ENCODE measurements at places on chromosomes 3 and 15.

GRCh38 chr3:50215529-50215928 is 10.5 kb downstream of the SLC38A3 start:
- DNase-seq: no peak

DNA sequence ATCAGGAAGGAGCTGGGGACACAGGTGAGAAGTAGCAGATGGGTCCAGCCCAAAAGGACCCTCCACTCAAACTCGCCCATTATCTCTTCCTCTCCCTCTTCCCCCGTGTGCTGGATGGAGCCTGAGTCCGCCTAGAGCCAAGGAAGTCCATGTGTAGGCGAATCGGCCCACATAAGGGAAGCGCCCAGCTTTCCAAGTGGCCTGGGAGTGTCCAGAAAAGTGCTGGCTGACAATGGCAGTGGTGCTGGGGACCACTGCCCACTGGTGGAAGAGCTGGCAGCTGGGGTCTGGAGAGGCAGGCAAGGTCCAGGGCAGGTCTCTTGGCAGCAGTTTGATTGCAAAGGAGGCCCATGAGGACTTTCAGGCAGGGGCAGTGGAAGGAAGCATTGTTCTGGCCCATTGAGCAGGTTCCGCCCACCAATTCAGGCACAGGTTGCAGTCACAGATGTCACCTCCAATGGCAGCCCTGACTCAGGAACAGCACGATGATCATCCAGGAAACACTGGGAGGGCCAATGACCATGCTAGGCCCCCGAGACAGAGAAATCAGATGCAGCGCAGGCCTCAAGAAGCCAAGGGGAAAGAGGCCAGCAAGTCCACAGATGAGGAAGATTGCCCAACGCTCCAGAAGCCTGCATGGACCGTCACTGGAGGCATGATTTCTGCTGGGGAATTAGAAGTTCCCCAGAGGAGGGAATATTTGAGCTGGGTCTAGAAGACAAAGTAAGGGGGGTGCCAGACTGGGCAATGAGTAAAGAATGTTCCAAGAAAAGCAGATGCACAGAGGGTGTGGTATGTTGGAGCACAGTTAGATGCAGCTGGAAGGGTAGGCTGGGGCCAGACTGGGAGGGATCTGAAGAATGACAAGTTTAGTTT is 3.0 kb downstream of the MFGE8 start:
- DNase-seq: no peak

DNA sequence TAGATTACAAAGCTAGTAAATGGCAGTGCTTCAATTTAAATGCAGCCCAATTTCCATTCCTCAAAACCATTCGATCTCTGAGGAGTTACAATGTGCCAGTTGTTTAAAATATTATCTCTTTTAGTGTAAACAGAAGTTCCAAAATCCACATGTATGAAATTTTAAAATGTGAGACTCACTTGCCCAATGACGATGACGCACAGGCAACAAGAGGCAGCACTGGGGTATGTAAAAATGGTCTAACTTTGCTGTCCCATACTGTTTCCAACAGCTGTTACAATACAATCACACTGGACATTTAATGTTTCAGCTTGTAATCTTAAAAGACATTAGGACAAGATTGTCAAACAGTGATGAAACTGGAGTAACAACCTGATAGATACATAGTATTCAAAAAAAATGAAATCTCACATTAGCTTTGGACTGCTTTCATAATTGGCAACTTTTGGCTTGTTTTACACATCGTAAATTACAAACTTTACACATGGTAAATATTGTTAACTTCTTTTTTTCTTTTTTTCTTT is 12.2 kb downstream of the SLTM start:
- DNase-seq: no peak

DNA sequence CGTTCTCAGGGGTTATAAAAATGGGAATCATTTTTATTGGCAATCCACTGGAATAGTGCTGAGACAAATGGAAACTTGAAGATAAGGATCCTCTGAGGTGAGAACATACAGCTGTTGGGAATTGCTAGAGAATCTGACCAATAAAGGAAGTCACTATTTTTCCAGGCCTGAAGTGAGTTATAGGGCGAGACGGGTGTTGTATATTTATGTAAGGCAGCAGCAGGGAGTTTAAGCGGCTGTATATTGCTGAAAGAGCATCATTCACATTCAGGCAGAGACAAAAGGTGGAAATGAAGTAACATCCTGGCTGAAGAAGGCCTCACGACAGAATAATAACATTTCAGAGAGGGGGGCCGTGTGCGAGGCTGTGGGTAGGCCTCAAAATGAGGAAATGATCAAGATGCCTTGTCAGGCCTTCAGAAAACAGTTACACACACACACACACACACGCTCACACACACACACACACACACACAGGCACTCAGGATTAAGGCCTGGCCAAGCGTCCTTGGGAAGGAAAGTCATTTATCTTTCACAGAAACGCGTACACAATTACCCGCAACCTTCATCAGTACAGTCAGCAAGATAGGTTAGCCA is 964.9 kb upstream of the NR2F2 start:
- peak; percentile 61 for DNase-seq

GRCh38 chr3:157148196-157148889 is 11.6 kb downstream of the CCNL1 start:
- no peak for DNase-seq

DNA sequence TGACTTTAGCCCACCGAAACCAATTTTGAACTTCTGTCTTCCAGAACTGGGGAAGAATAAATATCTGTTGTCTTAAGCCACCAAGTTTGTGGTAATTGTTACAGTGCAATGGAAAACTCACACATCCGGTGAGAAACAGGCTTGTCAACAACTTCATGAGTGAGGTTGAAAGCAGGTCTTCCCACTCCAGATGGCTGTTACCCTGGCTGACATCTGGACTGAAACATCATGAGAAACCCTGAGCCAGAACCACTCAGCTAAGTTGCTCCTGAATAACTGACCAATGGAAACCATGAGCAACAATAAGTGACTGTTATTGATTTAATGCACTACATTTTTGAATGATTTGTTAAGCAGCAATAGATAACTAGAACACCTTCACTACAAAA is 10.3 kb downstream of the ACSBG1 start:
- DNase-seq: no peak

- no peak for DNase-seq
These were observed 5.0 kb downstream of the CD47 start for GRCh38 chr3:108085810-108086350.

DNA sequence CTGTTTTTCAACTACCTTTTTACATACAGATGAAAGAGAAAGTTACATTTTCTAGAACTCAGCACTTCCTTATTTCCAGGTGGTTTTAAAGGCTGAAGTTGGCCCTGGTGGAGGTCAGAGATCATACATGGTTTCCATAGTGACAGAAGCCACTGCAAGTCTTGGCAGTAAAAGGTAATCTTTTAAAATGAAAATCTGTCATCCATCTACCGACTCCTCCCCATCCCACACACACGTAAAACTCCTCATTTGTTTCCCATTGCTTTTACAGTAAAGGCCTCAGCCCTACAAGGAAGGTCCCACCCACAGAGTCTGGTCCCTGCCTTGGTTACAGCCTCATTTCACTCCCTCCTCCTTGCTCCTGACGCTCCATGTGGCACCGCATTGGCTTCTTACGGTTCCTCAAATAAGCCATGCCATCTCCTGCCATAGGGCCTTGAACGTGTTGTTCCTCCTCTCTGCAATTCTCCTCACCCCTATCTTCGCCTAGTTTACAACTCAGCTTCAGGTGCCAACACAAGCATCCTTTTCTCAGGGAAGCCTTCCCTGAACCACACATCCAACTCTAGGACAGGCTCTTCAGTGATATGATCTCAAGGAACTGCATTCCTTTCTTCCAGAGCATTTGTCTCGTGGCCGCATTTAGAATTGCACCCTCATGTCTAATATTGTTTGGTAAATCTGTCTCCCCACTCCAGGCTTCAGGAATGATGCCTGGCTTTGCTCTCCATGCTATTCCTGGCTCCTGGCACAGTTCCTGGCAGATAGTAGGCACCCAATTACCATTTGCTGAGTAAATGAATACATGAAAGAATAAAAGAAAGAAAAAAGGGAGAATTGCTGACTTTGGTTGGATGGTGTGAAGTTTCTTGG is 2.6 kb downstream of the CYP19A1 start:
- no peak for DNase-seq

GRCh38 chr3:24100696-24101402 is 155.8 kb downstream of the NR1D2 start:
- no peak for DNase-seq

DNA sequence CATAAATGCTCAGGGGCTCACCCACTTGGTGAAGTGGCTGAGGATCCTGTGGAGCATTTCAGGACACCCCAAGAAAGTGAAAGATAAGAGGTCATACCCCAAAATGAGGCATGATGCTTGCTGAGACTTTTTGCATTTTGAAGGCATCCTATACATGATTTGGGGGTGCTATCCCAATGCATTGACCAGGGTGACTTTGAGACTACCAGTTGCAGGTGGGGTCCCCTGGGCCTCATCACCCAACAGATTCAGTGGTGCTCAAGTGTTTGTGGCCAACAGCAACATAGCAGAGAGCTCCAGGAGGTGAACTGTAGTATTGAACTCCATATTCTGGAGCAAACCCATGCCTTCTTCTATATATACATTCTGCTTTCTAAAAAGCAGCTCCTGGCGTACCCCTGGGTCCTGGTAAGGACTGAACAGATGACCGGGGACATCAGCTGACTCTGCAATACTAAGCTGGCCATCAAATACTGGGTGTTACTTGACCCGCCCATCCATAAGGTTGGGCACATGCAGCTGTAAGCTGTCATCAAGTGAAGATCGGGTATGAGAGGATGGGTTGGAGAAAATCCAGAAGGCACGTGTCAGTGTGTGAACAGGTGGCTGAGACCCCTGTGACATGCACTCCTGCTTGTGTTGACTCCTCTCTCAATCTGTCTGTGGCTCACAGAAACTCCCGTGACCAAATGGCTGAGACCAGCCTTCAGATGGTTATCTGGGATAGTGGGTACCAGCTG is 143.3 kb downstream of the KLF13 start:
- DNase-seq: no peak

- DNase-seq: no peak
These were observed 507.0 kb downstream of the FOXP1 start for GRCh38 chr3:71076361-71077002.

- no peak for DNase-seq
These were observed 71.0 kb downstream of the NTRK3 start for GRCh38 chr15:88185584-88185983.

DNA sequence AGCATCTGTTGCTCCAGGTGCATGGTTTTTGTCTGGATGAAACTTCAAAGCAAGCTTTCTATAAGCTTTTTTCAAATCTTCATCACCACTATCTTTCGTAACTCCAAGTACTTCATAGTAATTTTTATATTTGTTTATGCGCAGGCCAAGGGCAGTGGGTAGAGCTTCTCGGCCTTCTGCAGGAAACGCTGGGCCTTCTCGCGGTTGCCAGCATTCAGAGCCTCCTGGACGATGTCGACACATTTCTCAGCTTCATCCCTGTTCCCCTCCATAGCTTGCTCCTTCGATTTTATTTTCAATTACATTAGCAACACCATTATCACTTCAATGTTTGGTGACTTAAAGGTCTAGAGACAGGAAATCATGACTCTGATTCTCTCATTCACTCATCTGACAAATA is 20.2 kb downstream of the DENND4A start:
- DNase-seq: no peak

DNA sequence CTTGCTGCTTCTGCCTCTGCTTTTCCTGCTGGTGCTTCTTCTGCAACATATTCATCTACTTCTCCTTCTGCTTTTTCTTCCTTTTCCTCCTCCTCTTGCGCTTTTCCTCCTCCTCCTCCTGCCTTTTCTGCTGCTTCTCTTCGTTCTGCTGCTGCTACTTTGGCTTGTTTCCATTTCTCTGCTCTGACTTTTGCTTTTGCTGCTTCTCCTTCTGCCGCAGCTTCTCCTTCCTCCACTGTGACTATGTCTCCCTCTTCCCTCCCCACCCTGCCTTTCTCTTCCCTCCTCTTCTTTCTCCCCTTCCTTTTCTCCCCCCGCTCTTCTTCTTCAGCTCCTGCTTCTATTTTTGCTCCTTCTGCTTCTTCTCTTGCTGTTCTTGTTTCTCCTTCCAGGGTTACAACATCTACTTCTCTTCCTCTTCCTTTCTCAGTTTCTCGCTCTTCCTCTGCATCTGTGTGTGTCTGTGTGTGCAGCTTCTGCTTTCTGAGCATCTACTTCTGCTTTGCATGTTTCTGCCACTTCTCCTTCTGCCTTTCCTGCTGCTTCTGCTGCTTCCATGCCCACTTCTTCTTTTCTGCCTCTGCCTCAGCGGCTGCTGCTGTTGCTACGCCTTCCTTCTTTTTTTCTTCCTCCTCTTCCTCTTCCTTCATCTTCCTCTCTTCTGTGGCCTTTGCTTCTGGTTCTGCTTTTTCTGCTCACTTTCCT is 51.4 kb downstream of the FAM43A start:
- peak; percentile 99 for DNase-seq

DNA sequence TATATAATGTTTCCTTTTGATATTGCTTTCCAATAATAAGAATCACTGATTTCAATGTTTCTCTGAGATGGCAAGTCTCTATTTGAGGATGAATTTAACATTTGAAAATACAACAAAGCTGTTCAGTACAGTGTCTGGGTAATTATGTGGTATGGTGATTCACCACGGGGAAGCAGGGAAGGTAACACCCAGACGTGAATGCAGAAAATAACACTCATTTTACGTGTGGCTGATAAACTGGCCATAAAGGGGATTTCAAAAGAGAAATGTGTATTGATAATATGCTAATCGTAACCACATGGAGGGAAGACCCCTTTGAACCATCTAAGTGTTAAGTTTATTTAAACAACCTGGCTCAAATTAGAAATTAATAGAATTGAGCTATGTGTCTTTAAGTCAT is 344.6 kb downstream of the GRM7 start:
- no peak for DNase-seq

DNA sequence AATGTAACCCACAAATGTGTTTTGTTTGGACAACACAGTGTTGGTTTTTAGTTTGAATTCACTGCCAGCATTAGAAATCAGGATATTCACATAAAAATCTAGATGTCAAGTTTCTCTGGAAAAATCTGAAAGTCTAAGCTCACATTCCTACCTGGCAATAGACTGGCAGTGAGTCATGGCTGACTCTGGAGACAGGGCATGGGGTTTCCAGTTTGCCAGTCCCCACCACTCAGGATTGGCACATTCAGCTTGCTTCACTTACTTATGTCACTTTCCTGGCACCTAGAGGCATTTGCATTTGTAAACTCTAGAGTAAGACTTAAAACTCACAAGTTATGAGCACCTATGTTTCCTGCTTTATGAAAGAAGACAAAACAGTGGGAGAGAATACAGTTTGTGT is 19.1 kb upstream of the SEC61A1 start:
- no peak for DNase-seq

GRCh38 chr15:32867313-32867626 is 149.5 kb downstream of the GREM1 start:
- no peak for DNase-seq

- no peak for DNase-seq
These were observed 39.3 kb downstream of the OSTN start for GRCh38 chr3:191238321-191238817.

GRCh38 chr15:88834211-88834812 is 31.1 kb downstream of the ACAN start:
- DNase-seq: peak; percentile 3

GRCh38 chr3:27376109-27376772 is 7.1 kb upstream of the NEK10 start:
- DNase-seq: no peak

- no peak for DNase-seq
These were observed 55.5 kb upstream of the PRR23C start for GRCh38 chr3:139099968-139100817.
